Eye (tissue), 1 donor: ENCODE measurements at places on chromosomes 3 and 15.

GRCh38 chr3:99869621-99870020, 52.0 kb downstream of the CMSS1 start:
- DNase-seq: no peak

DNA sequence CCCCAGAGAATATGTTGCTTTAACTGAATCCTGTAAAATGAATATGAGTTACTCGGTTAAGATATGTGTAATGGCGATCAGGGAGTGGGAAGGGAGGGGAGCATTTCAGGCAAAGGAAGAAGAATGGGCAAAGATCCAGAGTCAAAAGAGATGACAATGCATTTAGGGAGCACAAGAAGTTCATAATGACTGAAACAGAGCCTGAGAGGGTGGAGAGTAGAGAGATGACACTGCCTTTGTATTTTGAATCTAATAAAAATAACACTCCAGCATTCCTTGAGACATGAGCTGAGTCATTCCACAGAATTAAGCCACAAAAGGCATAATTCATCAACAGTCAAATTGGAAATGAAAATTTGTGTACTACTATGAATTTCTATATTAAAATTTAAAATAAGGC, 105.3 kb upstream of the PEX5L start:
- DNase-seq: no peak

GRCh38 chr3:120125992-120126391, 31.7 kb upstream of the GSK3B start:
- no peak for DNase-seq

DNA sequence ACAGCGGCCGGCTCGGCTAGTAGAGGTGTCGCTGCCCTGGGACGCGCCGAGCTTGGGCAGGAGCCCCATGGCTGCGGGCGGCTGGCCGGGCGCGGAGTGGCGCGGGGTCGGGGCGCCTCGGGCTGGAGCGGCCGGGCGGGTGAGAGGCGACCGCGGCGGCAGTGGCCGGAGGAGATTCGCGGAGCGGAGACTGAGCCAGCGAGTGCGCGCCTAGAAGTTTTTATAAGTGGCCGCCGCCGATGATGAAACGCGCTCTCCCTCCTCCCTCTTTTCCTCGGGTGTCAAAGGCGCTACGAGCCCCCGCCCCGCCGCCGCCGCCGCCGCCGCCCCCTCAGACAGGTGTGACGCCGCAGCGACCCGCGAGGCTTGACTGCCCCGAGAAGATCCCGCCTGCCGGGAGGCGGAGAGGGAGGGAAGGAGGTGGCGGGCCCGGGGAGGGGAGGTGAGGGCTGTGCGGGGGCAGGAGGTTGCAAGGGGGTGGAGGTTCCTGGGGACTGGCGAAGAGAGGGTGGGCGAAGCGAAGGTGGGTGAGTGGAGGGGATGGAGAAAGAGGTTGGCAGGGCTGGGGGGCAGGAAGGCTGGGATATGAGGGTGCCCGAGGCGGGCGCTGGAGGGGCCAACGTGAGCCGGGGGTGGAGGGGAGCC, at the start of gene SLCO2A1:
Gene SLCO2A1, minus strand, starts transcription at position 192 of the 645 bp plus-strand sequence. Its CDS starts 123 bp downstream, at position 69.
- peak; percentile 69 for DNase-seq

- DNase-seq: no peak
Observed at GRCh38 chr3:119161240-119161639, 12.2 kb upstream of the UPK1B start.
